ENCODE measurements at places on chromosomes 16 and 17.

DNA sequence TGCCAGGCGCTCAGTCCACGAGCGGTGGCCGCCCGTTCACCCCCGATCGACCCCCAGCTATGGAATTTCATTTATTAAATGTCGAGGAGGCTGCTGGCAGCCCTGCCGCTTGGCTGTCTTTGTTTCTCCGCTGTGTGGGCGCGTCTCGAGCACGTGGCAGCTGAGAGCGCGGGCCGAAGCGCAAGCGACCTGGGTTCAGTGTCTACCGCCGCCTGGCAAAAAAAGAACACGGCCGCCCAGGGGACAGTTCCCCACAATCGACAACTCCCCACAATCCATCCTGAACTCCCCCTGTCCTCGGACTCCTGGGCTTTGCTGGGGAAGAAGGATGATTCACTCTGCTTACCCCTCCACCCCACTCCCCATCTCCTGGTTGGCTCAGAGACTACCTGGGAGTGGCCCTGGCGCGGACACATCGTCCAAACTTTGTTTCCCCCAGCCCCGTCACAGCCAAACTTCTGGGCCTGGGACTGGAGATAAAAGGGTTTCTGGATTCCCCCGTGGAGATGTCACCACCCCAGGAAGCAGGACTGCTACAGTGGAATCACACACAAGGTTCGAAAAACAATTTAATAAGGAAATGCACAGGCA, 1.7 kb upstream of the ANKRD13B start:
- no peak for DNase-seq

- no peak for DNase-seq
Measured at GRCh38 chr16:2333231-2333630, 7.3 kb downstream of the ABCA3 start.

DNA sequence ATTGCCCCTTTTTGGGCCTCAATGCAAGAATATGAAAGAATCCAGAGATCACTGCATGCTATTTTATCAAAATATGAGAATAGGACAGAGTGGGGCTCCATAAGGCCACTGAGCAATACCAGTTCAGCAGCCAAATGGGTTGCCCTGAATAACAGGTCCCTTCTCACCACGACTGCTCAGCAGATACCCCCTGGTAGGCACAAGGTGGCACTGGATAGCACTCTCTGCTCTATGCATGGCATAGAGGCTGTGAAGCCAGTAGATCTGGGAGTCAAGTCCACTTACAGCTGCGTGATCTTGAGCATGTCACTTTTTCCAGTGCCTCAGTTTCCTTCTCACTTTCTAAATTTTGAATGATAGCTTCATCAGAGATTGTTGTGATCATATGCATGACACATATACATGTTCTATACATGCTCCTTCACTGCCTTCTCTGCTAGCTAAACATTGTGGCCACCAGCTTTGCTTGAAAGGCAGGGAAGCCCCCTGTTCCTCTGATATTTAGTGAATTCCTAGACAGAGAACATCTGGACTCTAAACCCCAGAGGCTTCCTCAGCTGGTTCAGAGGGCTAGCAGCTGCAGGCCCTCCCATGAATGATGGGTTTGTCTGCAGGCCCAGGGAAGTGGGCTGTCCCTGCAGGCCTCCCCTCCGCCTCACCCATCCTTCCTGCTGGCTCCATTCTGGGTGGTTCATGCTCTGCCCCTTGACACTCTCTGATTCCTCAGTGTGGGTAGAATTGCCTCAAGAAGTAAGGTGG, 84.9 kb upstream of the ASIC2 start:
- DNase-seq, result no peak

GRCh38 chr17:68398691-68399637, 58.3 kb downstream of the WIPI1 start:
- no peak for DNase-seq

DNA sequence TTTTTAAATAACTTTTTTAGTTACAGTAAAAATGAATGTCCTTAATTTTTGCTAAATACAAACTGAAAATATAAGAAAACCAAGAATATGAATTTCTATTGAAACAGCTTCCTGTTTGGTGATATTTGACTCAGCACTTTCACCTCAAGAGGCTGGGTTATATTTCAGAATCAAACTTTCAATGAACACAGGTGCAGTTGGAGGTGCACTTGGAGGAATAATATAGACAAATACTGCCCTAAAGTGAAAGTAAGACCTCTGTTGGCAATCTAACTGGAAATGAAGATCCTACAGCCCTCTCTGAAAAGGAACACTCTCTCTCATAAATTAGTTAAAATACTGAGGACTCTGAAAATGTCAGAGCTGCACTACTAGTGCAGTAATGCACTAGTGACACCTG, 106.2 kb downstream of the BRIP1 start:
- DNase-seq, result no peak

DNA sequence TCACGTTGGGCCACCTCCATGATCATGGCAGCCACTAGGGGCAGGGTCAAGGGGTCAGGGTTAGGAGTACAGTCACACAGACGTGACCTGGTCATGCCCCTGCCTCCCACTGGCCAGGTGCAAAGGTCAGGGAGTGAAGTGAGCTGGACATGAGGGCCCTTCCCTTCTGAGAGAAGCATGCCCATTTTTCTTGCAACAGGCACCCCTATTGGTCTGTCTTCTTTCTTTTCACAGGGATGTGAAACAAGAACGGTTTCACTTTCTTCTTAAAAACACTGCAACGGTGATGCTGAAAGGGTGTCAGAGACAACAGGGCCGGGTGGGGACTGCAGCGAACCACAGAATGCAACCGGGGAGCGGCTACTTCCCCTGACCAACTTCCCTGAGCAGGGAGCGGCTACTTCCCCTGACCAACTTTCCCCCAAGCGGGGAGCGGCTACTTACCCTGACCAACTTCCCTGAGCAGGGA, 52.1 kb upstream of the DOC2B start:
- DNase-seq, result no peak

DNA sequence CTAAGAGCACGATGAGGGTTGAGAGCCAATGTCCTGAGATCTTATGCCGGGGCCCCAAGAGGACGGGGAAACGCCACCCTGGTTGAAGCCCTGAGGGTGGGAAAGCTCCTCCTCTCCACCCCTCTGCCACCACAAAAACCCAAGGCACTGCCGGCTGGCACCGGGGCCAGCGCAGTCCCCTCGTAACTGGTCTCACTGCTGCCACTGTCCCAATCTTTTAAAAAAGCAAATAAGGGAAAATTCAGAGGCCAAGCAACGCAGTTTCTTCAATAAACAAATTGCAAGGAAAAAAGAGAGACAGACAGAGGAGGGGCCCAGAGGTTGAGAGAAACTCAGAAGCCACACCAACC, 6.7 kb downstream of the GRIN2C start:
- DNase-seq, result no peak

All from cortex of kidney (tissue), 1 donor.